Bronchial smooth muscle cell (primary cell): ENCODE measurements at places on chromosomes 5 and 9. TPM values are rescaled to one million over a fixed set of nuclear protein-coding genes. Genes with fewer than 3 reads are reported as not detected.

Gene HNRNPA0
- 9.9 TPM in 2 replicates for total RNA-seq

Gene TSC1
- 29.2 and 40.4 TPM in 2 replicates for total RNA-seq

Gene OTP
- total RNA-seq = not detected in 2 replicates

Gene PCDHGA3
- 1.0 and 1.9 TPM in 2 replicates for total RNA-seq

Gene OR1J2
- total RNA-seq = not detected in 2 replicates

Gene CNTFR
- not detected in 2 replicates for total RNA-seq

Gene IL13
- total RNA-seq = 0.16 TPM in 1 of 2 replicates, not detected in the other
